ENCODE measurements at places on chromosomes 12 and 14.

DNA sequence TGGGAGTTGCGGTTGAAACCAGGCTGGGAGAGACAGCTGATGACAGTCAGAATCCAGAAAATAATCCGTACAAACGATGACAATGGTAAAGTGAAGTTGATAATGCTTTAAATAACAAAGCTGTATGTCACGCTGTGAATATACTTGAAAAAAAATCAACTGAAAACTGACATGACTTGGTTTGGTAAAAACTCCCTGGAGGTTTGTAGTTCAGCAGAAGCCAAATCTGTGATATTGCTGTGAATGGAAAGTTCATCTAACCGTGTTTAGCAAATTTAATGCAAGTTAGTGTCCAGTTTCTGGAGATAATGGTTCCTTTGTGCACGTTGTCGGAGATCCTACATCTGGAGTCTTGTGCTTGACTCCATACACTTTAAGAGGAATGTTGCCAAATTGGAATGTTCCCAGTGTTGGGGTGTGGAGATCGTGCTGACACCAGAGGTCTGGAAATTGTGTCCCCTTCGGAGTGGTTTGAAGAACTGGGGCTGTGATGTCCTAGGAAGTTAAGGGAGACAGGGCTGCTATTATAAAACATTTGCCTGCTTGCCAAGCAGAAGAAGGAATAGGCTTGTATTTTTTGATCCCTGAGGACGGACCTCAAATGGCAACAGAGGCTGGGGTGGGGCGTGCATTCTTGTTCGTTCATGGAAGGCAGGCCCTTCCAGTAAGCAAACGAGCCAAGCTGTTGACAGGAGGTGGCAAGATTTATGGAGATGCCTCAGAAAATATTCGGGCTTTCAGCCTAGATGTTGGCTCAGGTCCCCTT lies 30.6 kb downstream of the PPFIBP1 start:
- DNase-seq, result no peak

- no peak for DNase-seq
Measured at GRCh38 chr12:105048315-105048714, 35.9 kb downstream of the ALDH1L2 start.

DNA sequence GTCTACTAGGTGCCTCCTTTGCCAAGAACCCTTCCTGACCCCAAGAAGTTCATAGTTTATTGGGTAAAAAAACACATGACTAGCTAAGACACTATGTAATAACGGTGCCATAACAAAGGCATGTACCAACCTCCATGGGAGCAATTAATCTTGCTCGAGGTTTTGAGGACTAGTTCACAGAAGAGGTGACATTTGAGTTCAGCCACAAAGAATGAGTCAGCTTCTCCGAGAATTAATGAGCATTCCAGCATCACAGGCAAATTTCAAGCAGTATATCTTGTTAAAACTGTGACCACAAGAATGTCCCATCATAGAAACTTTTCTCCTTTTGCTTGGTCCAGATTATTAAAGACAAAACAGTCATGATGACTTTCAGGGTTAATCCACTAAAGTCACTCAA lies 113.0 kb upstream of the RAP1B start:
- DNase-seq, result no peak

DNA sequence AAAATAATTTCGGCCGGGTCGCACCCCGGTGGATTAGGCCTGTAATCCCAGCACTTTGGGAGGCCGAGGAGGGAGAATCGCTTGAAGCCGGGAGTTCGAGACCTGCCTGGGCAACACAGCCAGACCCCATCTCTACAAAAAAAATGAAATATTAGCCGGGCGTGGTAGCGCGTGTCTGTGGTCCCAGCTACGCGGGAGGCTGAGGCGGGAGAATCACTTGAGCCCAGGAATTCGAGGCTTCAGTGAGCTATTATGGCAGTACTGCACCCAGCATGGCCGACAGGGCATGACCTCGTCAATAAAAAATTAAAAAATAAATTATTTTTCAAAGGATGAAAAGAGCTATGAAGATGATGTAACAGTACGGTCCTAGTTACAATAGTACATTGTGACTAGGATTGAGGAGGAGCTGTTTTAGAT lies 523 bp downstream of the GTF2H3 start:
- DNase-seq, result no peak

GRCh38 chr12:129776977-129777667 lies 126.7 kb downstream of the TMEM132D start:
- DNase-seq, result no peak

DNA sequence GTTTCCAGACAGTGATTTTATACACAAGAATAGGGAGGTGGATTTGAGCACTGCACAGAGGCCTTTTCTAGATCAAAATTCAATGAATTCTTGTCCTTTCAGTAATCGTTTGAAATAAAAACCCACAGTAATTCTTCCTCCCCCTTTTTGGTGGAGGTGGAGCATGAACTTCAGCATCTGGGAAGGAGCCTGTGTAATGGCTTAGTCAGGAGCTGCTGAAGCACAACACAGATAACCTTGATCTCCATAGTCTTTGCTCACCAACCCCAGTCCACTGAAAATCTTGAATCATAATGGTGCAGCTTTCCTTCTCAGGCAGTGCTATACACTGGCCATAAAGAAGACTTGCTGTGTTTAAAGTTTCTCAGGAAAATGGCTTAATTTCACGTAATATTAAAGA lies 6.4 kb upstream of the TBPL2 start:
- no peak for DNase-seq

GRCh38 chr12:42446761-42447160 lies 120.8 kb downstream of the PPHLN1 start:
- no peak for DNase-seq

DNA sequence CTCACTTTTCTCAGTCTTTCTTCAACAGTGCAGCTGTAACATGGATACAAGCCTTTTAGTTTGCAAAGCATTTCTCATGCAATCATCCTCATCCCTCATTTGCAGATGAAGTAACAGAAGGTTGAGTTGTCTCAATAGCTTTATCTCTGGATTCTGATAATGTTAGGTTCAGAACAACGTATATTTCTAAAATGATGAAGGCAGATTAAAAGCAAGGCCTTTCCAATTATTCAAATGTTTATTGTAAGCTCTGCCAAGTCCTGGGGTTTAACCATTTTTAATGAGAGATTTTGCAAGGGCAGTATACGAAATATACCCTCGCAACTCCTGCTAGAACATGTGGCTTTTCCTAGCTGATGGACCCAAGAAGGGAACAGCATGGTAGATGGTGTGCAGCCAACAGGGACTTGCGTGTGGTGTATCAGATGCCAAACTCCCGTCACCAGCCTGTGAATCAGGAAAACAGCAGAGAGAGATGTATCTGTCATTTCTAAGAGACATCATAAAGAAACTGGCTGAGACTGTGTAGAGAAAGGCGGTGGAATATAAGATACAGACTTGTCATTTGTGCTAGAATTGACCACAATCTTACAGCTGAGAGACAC lies 319.7 kb downstream of the MED13L start:
- DNase-seq, result no peak

DNA sequence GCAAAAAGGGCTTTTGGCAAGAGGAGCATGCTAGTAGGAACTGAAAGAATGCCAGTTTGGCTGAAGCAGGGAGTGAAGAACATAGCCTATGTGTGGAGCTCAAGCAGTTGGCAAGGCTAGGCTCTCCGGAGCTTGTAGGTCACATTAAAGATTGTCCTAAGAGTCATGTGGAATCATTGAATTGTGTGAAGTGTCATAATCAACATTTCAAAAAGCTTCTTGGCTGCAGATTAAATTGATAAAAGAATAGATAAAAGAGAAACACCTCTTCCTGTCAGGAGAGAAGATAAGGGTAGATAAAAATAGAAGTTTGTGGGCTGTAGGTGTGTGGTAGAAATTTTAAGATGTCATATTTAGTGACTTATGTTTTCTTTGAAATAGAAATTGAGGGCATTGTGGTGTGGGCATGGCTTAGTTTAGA lies 36.1 kb downstream of the CPSF6 start:
- DNase-seq, result no peak

DNA sequence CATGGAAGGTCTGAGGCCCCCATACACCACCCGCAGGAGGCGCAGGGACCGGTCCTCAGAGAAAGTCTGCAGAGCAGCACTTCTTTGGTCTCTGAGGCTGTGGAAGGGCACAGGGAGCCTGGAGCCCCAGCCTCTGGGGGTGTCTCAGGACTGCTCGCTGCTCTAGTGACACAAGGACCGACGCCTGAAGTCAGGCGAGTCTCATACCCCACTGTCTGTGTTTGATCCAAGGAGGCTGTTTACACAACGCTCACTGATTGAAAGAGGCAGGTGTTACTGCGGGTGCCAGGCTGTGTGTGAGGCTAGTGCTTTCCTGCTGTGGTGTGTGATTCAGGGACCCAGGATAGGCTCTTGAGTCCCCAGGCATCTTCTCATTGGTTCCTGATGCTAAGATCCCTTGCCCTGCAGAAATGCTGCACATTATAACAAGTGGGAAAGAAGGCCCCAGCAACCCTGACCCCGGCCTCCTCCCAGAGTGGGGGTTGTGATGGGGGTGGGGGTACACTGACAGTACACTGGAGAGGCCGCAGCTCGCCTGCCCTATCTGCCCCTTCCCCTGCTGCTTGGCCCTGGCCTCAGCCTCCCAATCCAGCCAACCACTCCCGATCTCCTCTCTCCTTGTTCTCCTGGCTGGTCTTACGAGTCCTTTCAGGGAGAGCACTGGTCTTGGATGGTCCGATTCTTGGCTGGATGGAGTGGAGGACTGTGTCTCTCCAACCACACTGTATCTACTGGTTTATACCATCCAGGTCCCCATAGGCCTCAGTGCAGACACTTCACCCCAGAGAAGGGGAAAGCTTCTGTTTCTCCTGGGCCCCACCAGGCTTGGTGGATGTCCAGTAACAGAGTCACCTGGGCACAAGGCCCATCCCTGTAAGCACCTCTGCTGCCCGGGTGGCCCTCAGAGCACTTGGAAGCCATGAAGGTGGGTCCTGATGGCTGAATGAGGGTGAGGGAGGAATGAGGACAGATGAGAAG lies 6.6 kb downstream of the CACNA2D4 start:
- no peak for DNase-seq

DNA sequence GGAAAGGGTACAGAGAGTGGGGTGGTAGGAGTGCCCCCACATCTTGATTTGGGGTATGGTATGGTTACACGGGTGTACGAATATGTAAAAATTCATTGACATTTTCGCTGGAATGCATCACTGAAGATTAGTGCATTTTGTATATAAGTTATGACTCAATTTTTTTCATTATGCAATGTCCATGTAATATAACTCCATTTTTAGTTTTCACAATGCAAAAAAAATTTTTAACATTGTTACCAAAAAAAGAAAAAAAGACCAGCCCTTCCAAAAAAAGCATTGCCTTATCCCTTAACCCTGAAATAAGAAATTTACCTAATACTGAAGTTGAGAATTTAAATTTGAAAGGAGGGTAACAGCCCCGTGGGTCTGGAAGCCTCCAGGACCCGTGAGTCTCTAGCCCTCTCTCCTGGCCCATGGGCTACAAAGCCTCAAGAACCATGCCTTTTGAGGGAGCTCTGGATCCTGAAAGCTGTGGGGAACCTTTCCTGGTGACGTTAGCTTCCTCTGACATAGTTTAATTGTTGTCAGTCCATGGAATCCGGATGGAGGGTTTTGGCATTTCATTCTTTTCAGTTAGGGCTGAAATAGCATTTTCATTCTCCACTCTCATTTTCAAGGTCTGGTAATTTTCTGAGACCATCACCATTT lies 55.6 kb upstream of the ACTN1 start:
- no peak for DNase-seq

DNA sequence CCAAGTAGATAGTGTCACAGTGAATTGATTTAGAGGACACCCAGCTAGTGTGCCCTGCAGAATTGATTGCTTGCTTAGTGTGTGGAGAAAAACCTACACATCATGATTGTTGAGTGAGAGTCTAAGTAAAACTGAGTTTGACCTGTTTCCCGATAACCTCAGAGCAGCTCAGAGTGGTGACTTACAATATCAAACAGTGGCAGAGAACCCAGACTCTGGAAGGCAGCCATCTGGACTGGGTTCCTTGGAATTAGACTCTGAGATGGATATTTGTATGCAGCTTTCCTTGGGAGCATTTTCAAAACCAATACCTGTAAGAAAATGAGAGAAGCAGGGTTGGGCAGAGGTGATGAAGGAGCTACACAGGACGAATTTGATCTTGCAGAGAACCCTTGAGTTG lies 109.8 kb downstream of the IPO8 start:
- DNase-seq, result no peak

- no peak for DNase-seq
Measured at GRCh38 chr14:90105756-90106155, 44.0 kb downstream of the KCNK13 start.

- no peak for DNase-seq
Measured at GRCh38 chr12:30308010-30308717, 387.5 kb downstream of the IPO8 start.

DNA sequence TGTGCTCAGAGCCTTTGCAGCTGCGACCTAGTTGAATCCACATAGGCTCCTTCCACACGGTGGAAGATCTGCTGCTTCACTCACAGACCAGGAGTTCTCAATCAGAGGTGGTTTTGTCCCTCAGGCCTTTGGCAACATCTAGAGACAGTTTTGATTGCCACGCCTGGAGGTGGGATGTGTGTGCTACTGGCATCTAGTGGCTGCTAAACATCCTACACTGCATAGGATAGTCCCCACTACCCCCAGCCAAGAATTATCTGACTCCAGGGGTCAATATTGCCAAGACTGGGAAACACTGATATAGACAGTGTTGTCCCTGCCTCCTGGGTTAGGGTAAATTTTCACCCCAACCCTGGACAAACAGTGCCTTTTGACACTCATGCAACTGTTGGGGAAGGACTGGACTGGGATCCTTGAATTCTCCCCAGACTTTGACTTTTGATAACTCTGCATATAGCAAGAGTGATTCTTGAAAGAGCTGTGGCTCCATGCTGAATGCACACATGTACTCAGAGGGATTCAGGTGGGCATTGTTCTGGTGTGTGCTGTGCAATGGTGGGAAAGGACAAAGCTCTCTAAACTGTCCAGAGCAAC lies 39.8 kb downstream of the BAZ2A start:
- DNase-seq, result no peak

GRCh38 chr12:15165012-15165659 lies 56.1 kb downstream of the RERG start:
- no peak for DNase-seq

DNA sequence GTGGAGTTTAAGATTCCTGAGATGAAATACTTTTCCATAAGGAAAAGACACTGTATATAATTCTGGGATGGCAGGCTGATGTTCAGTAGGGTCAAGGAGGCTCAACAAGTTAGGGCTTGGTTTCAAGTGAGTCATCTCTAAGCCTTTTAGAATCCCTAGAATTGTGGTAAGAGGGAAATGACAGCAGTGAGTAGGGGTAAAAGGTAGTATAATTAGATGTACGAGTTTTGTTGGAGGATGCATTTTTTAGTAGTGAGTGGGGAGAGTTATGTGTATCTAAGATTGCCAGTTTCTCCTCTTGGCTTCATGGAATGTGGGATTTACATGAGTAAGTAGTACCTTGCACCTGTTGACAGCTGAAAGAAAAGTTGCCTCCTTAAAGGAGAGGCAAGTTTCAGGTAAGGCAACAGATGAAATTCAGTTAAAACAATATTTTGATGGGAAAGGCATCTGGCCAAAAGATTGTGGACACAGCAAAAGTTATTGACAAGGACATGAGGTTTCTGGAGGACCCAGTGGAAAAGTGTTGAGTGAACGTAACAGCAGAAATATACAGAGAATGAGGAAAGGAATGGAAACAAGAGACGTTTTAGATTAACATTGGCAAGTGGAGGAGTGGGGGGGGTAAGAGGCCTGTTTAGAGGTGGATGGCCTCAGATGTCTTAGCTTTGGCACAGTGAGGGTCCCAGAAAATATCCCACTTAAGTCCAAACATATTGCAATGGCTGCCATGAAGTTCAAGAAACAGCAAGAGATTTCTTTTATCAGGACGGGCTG lies 21.8 kb downstream of the LMO3 start:
- no peak for DNase-seq

GRCh38 chr12:103178366-103179080 lies 221.0 kb downstream of the ASCL1 start:
- DNase-seq, result no peak

GRCh38 chr14:106845286-106846087 lies 1319.1 kb downstream of the TMEM121 start:
- DNase-seq, result no peak

Data from GM12891 (cell line).